K562 (cell line): ENCODE measurements at places on chromosomes 7 and 10.

GRCh38 chr7:22688084-22688483, 38.9 kb upstream of the IL6 start:
- DNase-seq: no peak

- DNase-seq: no peak
Measured at GRCh38 chr7:79176859-79177477, 276.5 kb downstream of the MAGI2 start.

GRCh38 chr10:108782411-108782810, 1140.9 kb downstream of the XPNPEP1 start:
- DNase-seq: no peak

- DNase-seq: no peak
Measured at GRCh38 chr10:44045020-44045419, 339.9 kb downstream of the CXCL12 start.

- DNase-seq: no peak
Measured at GRCh38 chr10:15780353-15781135, 60.8 kb upstream of the ITGA8 start.

- DNase-seq: peak; percentile 47
Measured at GRCh38 chr10:78458983-78459638, 425.4 kb downstream of the RPS24 start.
